GM03348 (cell line): ENCODE measurements at places on chromosomes 16 and 17.
A peak's percentile ranks its signal among the peaks of the same experiment; 100 is the strongest.

GRCh38 chr16:11393861-11394592 lies 48.8 kb downstream of the RMI2 start:
- DNase-seq: no peak

DNA sequence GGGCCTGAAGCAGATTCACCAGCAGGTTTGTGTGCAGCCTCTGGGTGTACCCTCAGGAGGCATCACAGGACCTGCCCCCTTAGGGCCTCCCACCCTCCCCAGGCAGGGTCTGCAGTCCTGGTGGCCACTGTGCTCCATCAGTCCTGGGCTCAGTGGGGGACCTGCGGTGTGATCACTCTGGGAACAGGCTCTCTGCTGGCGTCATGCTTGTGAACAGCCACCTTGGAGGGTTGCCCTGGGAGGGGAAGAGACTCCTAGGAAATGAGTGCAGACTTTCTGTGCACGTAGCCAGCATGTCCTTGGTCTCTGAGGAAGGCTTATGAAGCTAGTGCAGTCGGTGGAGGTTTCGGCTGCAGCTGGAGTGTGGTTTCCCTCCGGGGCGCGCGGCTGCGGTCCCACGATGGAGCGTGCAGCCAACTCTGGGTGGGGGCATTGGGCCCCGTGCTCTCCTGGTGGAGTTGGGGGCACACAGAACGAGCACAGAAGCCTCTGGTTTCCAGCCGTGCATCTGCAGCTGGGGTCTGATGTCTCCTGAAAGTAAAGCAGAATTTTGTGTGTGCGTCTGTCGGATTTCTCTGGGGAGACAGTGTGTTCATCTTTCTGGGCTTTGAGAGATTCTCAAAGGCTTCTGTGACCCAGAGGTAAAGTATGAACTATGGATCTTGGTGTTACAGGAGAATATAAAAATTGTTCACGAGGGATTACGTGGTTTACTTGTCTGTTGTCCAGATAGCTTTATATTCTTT lies 68.1 kb upstream of the ZNF750 start:
- no peak for DNase-seq

GRCh38 chr16:31487071-31487719 lies 4.3 kb downstream of the SLC5A2 start:
- no peak for DNase-seq

DNA sequence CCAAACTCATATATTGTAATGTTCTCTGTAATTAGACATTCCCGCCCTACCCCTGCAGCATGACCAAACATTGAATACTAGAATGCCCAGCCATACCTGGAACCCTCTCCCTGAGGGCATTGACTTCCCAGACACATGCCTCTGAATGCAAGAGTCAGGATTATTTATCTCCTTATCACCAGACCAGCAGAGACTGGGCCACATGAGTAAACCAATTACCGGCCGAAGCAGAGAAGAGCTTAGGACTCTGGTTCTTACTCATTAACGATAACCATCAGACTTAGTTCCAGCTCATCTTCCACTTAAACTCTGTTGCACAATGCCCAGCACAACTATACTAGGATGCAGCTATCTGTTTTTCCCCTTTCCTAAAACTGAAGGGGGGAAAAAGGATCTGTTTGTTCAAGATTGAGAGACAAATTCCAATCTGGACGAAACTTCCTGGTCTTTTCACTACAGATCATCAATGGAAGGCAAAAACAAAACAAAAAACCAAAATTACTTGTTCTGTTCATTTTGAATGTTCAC lies 88.2 kb upstream of the CORO6 start:
- DNase-seq: peak; percentile 76

DNA sequence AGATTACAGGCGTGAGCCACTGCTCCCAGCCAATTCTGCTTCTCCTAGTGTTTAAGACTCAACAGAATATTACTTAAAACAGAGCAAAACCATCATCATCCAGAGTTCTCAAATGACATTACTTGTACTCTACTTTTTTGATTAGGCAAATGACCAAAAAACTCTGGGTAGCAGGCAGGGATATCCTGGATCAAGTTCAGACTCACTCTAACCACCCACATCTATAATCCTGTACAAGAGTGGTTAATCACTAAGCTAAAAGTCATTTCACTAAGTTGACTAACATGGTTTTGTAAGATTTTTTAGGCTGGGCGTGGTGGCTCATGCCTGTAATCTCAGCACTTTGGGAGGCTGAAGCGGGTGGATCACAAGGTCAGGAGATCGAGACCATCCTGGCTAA lies 6.8 kb downstream of the NAE1 start:
- DNase-seq: no peak

- DNase-seq: no peak
Observed at GRCh38 chr16:49348408-49349176, 25.0 kb upstream of the C16orf78 start.
